ENCODE measurements at places on chromosomes 11 and 22.
A peak's percentile ranks its signal among the peaks of the same experiment; 100 is the strongest.

- no peak for DNase-seq
Observed at GRCh38 chr11:33646168-33646567, 54.5 kb downstream of the C11orf91 start.

- DNase-seq, result no peak
Observed at GRCh38 chr11:131734871-131735270, 364.5 kb downstream of the NTM start.

GRCh38 chr11:15770798-15771414, 585.4 kb downstream of the SOX6 start:
- no peak for DNase-seq

DNA sequence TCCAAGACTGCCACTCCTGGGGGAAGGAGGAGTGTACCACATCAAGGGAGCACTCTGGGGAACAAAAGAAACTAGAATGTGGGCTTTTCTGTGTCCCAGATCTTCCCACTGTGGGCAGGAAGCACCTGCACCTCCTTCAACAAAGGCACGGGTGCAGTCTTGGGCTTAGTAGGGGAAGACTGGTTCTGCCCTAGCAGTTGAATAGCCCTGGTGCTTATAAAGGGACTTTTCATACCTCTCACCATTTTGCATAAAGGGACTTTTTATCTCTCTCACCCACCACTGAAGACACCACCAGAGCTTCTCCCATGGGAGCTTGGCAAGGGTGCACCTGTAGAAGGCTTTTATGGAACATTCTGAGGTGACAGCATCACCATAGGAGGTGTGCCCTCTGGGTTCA, 65.8 kb upstream of the MS4A8 start:
- no peak for DNase-seq

GRCh38 chr11:14722496-14722895, 78.9 kb downstream of the PDE3B start:
- DNase-seq, result no peak

DNA sequence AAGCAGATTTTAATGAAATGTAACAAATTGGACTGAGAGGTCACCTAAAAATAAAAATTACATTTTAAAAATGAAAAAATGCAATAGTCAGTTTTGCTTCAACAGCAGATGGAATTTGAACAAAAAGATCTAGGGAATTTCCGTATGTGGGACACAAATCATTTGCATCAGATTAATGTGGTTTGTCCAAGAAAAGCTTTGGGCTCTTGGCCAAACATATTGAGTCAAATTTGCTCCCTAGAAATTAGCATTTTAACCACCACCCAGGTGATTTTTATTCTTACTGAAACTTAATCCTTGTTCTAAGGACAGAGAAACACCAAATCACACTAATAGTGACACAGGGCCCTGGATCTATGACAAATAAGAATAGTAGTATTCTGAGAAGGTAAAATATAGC, 1477.8 kb downstream of the FAM181B start:
- DNase-seq, result no peak

DNA sequence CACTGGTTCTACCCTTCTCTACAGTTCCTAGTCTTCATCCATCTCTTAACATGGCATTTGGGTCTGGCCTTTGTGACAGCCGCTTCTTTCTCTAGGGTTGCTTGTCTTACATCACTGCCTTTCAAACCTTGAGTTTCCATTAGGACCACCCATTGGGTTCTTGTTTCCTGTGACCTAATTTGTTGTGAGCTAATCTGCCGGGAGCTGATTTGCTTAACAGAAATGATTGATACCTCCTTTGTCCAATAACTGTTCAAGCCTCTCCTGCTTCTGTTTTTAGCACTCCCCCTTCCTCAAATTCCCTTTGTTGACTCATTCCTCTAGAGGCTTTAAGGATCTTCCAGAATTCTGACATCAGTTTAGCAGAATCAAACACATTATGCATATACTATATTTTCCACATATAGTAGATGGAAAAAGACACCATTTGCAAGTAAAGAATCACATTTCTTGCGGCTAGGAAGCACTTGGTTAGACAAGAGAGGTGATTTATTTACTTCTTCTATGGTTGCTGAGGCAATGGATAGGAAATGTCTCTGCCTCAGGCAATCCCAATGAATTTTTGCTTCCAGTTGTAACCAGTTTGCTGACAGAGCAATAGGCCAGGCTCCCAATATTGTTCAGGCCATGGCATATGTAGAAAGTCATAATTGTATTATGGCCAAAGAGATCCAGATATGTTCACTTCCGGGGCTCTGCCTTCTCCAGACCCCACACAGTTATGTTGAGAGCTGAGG, 130.7 kb downstream of the SNX19 start:
- DNase-seq, result no peak

- DNase-seq, result no peak
Observed at GRCh38 chr11:2576549-2576948, 123.2 kb downstream of the KCNQ1OT1 start.

DNA sequence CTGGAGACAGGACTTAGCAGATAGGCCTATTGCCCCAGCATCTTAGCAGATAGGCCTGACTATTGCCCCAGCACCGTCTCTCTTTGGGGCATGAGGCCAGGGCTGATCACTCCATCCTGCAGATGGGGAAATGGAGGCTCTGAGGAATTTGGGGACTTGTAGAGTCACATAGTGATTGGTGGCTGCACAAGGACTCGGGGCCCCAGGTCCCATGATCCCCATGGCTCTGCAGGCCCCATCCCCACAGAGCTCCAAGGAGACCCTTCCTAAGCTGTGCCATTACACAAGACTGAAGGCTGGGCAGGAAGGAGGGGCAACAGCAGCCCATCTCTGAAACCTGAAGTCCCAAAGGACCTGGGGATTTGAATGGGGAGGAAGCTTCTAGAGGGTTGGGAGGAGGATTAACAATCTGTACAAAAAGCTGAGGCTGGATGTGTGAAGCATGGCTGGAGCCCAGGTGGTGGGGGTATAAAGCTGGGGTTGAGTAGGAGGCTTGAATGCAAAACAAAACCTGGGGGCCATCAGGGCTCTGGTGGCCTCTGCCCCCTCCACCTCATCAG, 1.6 kb downstream of the ARAP1 start:
- DNase-seq, result no peak

GRCh38 chr11:76787911-76788596, 4.9 kb downstream of the TSKU start:
- DNase-seq, result no peak

DNA sequence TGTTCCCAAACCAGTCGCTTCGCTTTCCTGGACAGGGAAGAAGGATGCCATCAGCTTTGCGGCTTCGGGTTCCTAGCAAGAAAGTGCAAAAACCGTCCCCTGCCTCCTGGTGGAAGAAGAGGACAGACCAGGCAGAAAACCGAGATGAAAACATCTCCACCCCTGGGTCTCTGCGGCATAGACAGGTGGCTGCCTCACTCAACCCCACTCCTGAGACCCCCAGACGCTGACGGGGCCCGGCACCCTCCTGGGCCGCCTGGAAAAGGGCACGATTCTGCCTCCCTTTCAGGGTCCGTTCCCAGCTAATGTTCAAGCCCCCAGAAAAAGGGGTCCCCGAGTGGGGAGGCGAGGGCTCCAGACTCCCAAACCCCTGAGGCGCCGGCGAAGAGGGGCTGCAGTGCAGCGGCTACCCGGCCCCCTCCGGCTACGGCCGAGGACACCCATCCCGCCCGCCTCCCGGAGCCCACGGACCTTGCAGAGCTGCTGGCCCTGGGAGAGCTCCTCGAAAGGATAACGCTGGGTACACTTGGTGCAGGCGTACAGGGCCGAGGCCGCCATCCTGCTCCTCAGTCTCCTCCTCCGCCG, 569 bp downstream of the FAM76B start:
- DNase-seq, result peak; percentile 21

DNA sequence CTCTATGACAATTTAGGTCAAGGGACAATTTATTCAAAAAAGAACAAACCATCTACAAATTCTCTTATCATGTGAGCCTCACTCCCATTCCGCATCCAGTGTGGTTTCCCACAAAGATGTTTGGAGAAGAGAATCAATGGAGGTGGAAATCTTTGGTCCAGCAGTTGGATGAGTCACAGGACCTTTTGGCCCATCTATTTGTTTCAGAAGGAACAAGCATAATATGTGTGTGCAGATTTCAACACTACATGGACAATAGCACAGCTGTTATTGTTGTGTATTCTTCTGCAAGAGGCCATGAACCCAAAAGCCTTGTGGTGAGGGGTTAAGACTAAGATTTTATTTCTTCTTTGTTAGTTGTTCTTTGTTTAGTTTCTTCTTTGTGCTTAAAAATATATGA, 61.6 kb downstream of the OR10A6 start:
- no peak for DNase-seq

GRCh38 chr11:118657709-118658428, 21.6 kb downstream of the TREH start:
- no peak for DNase-seq

DNA sequence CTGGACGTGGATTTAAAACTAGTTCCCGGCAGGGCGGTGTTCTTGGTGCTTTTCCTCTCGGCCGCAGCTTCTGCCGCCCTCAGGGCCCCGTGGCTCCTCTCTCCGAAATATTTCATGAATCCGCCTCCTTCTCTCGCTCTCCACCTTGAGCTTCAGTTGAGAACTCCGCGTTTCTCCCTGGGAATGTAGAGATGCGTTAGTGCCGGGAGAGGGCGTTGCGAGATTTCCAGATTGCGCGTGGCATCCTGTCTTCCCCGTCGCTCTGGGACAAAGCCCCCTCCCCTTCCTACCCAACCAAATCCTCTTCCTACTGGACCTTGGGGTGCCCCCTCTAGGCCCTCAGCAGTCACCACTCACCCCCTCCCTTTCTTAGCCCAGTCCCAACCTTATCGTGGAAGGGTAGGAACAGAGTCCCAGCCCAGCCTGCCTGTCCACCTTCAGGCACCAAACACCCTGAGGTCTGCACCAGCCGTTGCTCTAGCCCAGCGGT, 15.5 kb upstream of the RAC2 start:
- no peak for DNase-seq

DNA sequence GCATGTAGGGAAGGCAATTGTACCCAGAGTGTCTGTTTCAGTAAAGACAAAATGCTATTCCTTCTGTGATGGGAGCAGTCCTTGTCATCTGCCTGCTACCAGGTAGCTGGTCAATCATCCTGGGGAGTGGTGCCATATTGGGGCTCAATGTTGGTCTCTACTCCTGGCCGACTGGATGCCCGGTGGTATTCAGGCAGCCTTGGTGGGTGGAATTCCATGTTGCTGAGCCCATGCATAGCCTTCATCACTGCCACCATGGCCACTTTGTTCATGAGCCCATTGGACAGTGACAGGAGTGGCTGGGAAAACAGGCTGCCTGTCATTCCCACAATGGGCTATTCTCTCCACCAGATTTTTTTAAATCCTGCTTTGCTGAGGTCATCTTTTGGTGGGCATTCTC, 121.0 kb downstream of the WNT7B start:
- no peak for DNase-seq

- DNase-seq, result no peak
Observed at GRCh38 chr11:72174302-72175070, 17.5 kb upstream of the FOLR1 start.
